ENCODE measurements at places on chromosomes 11 and 22. TPM values are rescaled to one million over a fixed set of nuclear protein-coding genes. Genes with fewer than 3 reads are reported as not detected.

Gene BAIAP2L2
- total RNA-seq, result 63.3 TPM

Gene DGCR8
- 31.0 TPM for total RNA-seq

Gene DCHS1
- total RNA-seq, result 5.4 TPM

Gene SNX32
- total RNA-seq, result not detected

Gene APOL5
- not detected for total RNA-seq

Gene C11orf87
- total RNA-seq, result not detected

Gene TOM1
- total RNA-seq, result 18.1 TPM

Gene LRRC56
- 0.63 TPM for total RNA-seq

Gene FADS1
- total RNA-seq, result 25.4 TPM

Measured in MG63 (cell line).